Activated T-cell treated with anti-CD3 and anti-CD28 coated beads, Interleukin-2, amount 50 U/mL, for 4 hours (primary cell): ENCODE measurements at places on chromosomes 5 and 9. TPM values are rescaled to one million over a fixed set of nuclear protein-coding genes. Genes with fewer than 3 reads are reported as not detected.

RLN2 gene
- total RNA-seq: 0.76 TPM

ZNF367 gene
- total RNA-seq: 30.0 TPM

C9 gene
- 0.53 TPM for total RNA-seq

GRCh38 chr9:33813712-33814641 is 3.0 kb upstream of the UBE2R2 start:
- DNase-seq: no peak

DNA sequence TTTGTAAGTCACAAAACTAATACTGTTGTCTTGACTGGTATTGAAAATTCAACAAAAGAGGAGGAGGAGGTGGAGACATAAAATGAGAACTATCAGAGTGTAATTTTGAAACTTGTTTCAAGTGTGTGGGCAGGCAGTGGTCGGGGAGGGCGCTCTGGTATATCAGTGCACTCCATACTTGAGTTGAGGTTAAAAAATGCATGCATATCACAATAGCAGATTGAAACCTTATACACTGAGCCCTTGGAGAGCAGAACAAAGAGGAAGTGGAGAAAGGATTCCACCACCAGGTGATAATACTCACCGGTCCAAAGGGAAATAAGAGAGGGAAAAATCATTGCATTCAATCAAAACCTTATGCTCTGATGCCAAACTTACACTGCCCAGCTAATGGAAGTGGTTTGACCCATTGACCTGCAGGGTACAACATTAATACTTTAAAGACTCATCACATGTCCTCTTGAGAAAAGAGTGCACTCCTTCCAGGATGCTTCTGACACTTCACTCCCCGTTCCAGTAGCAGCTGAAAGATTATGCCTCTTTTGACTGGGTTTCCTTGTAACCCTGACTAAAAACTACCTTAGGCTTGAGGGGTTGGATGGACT is 79.5 kb upstream of the FAM169A start:
- no peak for DNase-seq

DNA sequence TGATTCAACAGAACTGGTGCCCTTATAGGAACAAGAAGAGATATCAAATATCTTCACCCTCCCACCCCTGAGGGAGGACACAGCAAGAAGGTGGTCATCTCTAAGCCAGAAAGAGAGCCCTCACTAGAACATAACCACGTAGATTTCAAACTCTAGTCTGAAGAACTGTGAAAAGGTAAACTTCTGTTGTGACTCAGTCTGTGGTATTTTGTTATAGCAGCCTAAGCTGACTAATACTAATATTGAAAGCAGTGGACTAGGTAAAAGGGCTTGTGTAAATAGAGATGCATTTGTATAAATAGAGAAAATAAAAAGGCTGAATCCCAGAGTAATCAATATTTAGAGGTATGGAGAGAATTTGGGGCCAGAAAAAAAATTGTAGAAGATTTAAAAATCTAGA is 157.6 kb upstream of the CCNH start:
- DNase-seq: no peak

DNA sequence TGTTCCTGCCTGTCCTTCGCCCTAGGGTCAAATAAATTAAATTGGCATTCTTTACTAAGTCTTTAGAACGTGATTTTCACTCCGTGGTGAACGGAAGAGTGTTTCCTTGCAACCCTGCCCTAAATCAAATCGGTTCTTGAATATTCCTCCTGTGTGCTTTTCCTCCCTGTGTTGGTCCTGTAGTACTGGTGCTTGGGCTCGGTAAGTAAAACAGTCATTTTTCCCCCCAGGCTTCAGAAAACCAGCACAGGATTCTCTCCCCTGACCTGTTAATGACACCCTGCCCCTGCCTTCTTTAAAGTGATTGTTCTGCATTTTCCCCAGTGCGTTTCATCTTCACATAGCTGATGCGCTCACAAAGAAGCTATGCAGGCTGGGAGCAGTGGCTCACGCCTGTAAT is 96.0 kb downstream of the AK8 start:
- DNase-seq: no peak

- DNase-seq: no peak
Observed at GRCh38 chr5:82446809-82447208, 168.7 kb upstream of the RPS23 start.

GRCh38 chr9:127119320-127119709 is 3.1 kb downstream of the ANGPTL2 start:
- DNase-seq: no peak

- DNase-seq: no peak
Observed at GRCh38 chr5:38607396-38607795, 51.0 kb upstream of the LIFR start.

GRCh38 chr5:138371454-138371853 is 19.0 kb downstream of the KDM3B start:
- no peak for DNase-seq

DNA sequence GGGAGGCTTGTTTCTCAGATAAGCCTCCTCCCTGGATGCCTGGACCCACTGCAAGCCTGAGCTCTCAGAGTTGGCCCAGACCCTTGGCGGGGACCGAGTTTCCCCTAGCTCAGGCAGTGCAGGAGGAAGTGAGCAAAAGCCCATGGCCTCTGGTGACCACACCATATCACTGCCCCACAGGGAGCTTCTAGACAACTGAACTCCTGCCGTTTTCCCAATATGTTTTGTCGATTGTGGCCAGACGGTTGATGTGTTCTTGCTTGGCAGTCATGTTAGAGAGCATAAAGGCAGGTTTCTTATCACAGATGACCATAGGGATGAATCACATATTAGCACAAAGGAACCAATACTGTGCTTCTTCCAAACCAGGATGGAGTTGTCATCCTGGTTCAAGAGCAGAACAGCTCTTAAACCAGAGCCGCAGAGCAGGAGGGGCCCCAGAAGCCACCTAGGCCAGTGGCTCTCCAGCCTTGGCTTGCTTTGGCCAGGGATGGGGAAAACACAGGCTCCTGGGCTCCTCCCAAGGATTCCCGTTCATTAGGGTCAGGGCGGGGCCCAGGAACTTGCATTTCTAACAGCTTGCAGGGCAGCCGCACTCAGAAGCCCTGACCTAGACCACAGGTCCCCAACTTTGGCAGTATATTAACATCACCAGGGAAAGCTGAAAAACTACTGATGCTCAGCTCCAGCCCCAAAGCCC is 113.1 kb upstream of the TBC1D2 start:
- no peak for DNase-seq

DNA sequence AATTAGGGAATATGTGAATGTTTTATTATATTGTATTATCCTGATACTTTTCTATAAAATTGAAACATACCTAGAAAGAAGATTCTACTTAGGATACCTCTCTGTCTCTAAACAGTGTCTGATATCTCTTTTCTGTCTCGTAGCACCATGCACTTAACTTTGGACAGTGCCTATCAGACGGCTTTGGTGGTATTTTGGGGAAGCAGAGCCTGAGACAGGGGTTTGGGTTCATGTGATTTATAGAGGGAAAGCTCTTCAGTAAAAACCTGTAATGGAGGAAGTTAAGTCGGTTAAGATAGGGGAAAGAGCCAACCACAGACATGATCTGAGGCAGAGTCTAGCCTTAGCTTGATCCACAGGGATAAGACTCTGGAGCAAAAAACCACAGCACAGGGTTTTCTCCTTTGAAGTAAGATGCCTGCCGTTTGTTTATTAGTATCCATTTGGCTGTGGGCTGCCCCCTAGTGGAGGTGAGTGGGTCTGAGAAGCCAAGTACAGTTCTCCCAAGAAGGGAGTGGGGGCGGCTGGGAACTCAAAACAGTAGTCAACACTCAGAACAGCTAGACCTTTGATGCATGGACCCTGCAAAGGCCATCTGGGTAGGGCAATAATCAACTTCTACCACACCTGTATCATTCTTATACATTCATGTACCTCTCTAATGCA is 141.2 kb upstream of the ASTN2 start:
- no peak for DNase-seq

- DNase-seq: no peak
Observed at GRCh38 chr9:131167146-131167692, 41.8 kb downstream of the NUP214 start.

- DNase-seq: peak; percentile 57
Observed at GRCh38 chr5:98772415-98773213, 849 bp upstream of the RGMB start.
